ENCODE measurements at places on chromosomes 4 and X.

GRCh38 chr4:54643172-54643571 lies 14.6 kb upstream of the KIT start:
- no peak for DNase-seq

DNA sequence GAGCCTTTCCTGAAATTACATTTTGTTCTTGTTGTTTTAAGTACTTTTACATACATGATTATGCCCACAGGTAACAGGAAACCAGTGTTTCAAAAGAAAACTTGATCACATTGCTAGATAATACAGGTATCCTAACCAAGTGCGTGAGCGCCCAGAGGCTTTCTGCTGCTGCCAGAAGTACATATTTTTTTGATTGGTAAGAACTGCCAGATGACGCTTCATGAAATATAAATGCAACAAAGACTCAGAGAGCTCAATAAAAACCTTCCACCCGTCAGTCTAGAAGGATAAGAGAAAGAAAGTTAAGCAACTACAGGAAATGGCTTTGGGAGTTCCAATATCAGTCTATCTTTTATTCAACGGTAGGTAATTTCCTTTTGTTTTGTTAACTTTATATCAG lies at the start of gene EPGN:
EPGN (plus strand) TSS at position 256 of the 400 bp plus-strand sequence; CDS start at position 320, 64 bp downstream.
- no peak for DNase-seq

- DNase-seq: no peak
Measured at GRCh38 chrX:66751136-66751782, 112.4 kb upstream of the EDA2R start.

DNA sequence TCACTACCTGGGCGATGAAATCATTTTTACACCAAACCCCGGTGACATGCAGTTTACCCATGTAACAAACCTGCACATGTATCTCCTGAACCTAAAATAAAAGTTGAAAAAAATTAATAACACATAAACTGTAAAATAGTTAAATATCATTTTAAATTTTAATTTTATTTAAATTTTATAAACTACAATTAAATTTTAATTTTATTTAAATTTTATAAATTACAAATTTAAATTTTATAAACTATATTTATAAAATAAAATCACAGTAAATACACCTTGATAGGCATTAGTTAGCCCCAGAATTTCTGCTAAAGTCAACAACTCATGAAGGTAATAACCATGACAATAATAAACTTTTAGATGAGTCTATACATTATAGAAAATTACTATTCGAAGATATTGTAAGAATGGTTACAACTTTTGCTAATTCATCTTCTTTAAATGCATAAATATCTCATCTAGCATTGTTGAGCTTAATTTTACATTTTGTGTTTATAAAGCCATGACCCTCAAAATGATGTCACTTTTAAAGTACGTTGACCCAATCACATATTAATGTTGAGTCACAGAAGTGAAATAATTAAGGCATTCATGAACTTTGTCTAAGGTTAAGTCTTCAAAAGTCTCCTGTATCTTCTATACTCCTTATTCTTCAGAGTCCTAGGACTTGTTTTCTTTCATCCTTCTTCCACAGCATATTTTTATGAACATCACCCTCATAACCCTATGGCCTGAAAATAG lies 755.8 kb upstream of the LCORL start:
- no peak for DNase-seq

GRCh38 chrX:70052895-70053615 lies 3.3 kb upstream of the AWAT2 start:
- DNase-seq: no peak

GRCh38 chr4:105343146-105343931 lies 130.5 kb downstream of the PPA2 start:
- DNase-seq: no peak

DNA sequence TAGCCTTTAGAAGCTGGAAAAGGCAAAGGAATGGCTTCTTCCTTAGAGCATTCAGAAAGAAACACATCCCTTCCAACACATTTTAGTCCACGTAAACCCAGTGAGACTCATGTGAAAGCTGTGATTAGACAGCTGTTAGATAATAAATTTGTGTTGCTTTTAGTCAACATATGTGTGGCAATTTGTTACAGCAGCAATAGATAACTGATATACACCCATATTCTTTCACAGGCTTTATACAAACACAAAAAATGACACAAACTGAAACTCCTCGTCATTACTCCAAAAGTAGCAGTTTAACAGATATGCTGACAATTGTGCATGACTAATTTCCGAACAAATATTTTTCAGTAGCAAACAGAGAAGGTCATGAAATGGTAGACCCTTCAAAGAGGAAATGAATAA lies 65.3 kb downstream of the ANTXR2 start:
- no peak for DNase-seq

- no peak for DNase-seq
Measured at GRCh38 chr4:84530871-84531270, 31.8 kb upstream of the NKX6-1 start.

DNA sequence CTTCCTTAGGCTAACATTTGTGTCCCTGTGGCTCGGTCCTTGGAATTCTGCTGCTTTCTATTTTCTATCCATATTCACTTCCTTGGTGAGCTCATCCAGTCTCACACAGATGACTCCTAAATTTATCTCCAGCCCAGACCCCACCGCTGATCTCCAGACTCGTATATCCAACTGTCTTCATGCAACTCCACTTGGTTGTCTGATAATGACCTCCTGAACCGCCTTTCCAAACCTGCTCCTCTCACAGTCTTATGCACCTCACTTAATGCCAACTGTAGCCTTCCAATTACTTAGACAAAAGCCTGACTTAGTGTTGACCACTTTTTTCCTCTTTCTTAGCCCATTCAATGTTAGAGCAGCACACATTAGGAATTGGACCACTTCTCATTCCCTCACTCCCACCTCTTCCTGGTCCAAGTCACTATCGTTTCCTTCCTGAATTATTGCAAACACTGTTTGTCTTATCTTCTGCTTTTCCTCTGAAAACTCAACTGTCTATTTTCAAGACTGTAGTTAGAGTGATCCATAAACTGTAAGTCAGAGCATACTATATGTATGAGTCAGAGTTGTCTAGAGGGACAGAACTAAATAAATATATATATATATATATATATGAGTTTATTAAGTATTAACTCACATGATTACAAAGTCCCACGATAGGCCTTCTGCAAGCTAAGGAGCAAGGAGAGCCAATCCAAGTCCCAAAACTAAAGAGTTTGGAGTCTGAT lies 292.5 kb downstream of the UNC5C start:
- DNase-seq: no peak

DNA sequence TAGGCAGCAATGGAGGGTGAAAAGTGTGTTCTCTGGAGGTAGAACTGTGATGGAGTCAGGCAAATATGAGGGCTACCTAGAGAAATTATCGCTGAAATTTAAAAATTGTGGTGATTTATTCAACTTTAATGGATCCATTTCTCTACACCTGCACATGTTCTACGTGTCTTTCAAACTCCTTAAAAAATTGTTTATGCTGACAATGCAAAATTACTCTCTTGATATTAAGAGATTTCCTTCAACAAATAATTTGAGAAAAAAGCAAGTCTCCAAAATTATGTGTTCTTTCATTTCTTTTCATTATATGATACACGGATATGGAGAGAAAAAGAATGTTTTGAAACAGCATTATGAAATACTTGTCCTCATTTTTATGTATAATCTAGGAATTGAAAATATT lies 1151.4 kb upstream of the PABPC4L start:
- no peak for DNase-seq

DNA sequence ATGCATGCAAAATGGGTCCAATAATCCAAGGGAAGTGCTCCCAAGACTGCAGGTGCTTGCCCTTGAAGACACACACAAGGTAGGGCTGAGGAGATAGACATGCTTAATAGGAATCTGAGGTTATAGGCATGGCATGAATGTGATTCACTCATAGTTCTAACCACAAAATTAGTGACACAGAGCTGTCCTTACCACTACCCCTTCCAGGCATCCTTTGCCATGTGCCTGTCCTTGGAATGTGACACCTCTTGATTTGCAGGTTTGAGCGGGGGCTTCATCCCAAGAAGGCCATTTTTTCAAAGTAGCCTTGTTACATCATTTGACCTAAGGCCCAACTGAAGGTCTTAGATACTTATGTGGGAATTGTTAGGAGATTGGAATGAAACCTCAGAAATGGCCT lies 112.5 kb downstream of the CCNG2 start:
- DNase-seq: no peak

- DNase-seq: no peak
Measured at GRCh38 chr4:48259748-48260147, 9.9 kb downstream of the TEC start.

Data from stimulated activated CD8-positive, alpha-beta memory T cell treated with anti-CD3 and anti-CD28 coated beads, Interleukin-4, amount 100 ng/mL, for 1 hour (primary cell).